CD4-positive, alpha-beta T cell treated with Interleukin-17A for 4 hours (primary cell): ENCODE measurements at places on chromosomes 1 and 21.

- DNase-seq: no peak
Measured at GRCh38 chr1:42424201-42424600, 31.6 kb downstream of the ZMYND12 start.

DNA sequence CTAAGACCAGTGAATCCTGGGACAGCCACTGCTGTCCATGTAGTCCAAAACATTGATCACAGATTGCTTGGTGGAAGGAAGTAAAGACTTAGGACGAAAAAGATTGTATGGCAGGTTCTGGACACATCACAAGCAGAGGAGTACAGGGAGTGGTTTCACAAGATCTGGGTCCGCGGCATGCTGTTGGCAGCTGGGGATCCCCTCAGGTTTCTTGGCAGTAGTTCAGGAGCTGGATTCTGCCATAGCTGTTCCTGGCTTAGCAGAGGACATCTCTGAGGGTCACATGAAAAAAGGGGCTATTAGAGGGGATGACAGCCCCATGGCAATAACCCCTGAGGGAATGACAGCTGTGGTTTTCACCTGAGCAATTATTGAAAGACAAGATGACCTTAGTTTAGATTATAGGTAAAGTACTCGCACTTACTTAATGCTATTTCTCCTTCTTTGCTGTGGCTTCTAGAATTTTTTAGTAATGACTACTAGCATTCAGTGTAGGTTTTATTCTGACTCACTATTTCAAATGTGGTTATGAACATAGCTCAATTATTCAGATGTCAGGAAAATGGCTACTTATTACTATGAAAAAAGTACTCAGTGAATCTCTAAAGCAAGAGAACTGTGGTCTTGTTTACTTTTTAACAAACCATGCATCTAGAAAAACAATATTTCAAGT is 8.2 kb downstream of the KRTAP27-1 start:
- DNase-seq: no peak

- no peak for DNase-seq
Measured at GRCh38 chr1:75980972-75981897, 49.0 kb upstream of the ASB17 start.

- DNase-seq: peak; percentile 76
Measured at GRCh38 chr1:11749203-11749689, 12.7 kb upstream of the C1orf167 start.

- DNase-seq: no peak
Measured at GRCh38 chr1:55244476-55245099, 29.4 kb upstream of the USP24 start.

DNA sequence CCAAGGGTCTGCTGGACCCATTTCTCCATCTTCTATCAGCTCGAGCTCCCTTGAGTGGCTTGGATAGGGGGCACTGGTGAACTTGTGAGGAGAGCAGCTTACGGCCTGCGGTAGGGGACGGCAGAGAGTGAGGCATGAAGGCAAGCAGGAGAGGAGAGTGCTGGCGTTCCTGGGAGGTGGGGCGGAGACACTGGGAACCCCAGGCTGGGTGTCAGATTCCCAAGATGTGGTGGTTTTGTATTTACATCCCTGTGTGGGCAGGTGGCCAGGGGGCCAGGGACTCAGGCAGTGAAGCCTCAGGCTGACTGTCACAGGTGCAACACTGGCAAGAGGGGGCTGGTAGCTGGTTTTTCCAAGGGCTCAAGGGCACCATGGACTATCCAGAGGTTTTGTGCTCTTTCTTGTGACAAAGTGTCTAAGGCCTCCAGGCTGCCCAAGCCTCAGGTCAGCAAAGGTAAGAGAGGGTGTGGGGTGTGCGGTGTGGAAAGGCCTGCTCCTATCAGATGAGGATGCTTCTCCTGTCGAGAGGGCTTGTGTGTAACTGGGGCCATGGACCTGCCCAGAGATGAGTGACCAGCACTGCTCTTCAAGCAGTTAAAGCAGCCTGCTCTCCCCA is 45.1 kb upstream of the ROR1 start:
- no peak for DNase-seq

- no peak for DNase-seq
Measured at GRCh38 chr21:15252431-15252830, 187.6 kb upstream of the NRIP1 start.

DNA sequence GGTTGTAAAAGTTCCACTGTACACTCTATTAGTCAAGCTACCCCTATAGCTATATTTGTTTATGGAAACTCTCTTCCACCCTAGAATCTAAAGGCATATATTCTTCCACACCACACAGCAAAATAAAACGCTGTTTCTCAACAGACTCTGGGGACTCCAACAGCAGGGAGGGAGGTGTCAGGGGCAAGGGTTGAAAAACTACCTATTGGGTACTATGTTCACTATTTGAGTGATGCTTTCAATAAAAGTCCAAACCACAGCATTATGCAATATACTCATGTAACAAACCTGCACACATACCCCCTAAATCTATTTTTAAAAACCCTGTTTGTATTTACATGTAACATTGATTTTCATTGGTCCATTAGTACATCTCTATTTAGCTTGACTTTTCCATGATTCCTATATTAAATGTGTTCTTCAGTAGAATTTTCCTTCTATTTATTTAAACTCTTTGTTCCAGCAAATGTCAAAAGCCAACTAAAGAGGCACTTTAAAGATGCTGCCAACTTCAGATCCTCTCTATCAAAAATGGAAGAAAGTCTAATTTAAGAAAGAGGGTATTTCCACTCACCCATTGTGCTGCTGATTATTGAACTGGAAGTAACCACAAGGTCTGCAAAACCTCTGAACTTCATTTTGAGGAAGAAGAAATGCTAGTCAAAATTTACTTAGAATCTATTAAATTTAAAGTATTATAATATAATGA is 26.2 kb downstream of the RGS7 start:
- no peak for DNase-seq

GRCh38 chr1:40701684-40702083 is 10.2 kb downstream of the NFYC start:
- no peak for DNase-seq

GRCh38 chr1:55007625-55008024 is 8.9 kb downstream of the BSND start:
- DNase-seq: no peak

DNA sequence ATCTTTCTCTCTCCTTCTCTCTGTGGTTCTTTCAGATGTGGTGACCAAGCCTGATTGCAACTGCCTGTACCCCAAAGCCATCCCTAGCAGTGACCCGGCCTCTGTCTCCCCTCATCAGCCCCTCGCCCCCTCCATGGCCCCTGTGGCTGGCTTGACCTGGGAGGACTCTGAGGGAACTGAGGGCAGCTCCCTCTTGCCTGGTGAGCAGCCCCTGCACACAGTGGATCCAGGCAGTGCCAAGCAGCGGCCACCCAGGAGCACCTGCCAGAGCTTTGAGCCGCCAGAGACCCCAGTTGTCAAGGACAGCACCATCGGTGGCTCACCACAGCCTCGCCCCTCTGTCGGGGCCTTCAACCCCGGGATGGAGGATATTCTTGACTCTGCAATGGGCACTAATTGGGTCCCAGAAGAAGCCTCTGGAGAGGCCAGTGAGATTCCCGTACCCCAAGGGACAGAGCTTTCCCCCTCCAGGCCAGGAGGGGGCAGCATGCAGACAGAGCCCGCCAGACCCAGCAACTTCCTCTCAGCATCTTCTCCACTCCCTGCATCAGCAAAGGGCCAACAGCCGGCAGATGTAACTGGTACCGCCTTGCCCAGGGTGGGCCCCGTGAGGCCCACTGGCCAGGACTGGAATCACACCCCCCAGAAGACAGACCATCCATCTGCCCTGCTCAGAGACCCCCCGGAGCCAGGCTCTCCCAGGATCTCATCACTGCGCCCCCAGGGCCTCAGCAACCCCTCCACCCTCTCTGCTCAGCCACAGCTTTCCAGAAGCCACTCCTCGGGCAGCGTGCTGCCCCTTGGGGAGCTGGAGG is 12.7 kb downstream of the CSF1 start:
- DNase-seq: peak; percentile 19

GRCh38 chr1:232335261-232335660 is 294.7 kb downstream of the SIPA1L2 start:
- DNase-seq: peak; percentile 13

GRCh38 chr1:153616144-153616916 is at the start of gene S100A14:
S100A14 (minus strand) TSS chr1:153616325; CDS start chr1:153615858, 467 bp downstream.
- no peak for DNase-seq

- DNase-seq: no peak
Measured at GRCh38 chr1:3678361-3679097, 26.2 kb downstream of the TP73 start.

DNA sequence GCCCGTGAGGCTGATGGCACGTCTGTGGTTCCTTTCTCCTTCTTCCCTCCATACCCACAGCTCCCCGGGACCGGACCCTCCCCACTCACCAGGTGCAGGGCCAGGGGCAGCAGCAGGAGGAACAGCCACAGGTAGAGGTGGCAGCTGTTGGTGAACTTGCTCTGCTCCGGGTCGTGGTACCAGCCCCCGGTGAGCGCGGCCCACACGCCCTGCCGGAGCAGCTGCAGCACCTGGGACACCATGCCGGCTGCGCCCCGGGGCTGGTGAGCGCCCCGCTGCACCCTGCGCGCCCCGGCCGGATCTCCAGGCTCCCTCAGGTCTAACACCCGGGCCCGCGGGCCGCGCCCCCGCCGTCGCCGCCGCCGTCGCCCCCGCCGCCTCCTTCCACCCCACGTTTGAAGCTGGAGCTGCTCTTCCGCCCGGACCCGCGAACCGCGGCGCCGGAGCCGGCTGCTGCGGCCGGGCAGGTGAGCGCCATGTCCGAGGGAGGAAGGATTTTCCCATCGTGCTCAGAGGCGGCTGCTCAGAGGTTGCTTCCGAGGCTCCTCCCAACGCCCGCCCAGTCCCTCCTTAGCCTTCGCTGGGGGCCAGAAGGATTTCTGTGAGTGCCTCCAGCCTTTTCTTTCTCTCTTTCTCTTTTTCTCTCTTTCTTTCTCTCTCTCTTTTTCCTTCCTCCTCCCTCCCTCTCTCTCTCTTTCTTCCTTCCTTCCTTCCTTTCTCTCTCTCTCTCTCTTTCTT is at the start of gene PCNX2:
Gene PCNX2, minus strand, starts transcription at position 489 of the 738 bp plus-strand sequence. Its CDS starts 247 bp downstream, at position 242.
- peak; percentile 79 for DNase-seq

GRCh38 chr21:27740084-27740483 is 773.2 kb upstream of the ADAMTS5 start:
- DNase-seq: no peak

DNA sequence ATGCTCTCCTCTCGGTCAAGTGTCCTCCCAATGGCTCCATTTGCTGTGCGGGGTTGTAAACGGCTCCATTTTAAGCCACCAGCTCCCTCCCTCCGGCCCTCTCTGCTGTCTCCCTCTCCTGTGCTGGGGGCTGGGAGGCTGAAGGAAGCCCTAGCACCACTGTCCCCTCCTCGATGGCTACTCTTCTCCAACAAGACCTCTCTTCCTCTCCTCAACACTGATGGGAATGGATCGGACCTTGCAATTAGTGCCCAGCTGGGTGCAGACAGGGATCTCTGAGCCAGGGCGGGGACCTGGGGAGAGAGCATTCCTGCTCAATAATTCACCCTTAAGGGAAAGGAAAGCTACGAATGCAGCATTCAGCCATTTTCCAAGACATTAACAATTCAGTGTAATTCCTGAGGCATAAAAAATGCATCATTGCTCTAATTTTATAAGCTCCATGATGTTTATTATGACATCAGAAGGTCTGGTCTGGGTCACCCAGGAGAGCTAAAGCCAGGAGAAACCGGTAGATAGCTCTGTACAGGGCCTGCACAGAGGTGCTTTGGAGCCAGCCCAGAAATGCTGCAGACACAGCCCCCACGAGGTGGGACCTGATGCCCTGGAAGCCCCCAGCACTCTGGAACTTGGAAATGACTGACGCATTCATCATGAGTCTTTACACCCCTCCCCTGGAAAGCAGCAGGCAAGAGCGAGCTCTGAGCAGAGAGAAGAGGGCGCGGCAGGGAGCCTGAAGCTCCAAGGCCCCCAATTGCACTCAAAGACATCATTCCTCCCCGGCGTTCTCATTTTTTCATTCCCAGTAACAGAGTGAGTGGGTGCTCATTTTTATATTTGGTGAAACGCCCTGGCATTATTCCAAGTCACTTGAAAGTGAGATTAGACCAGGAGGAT is 76.2 kb upstream of the VAMP3 start:
- no peak for DNase-seq

GRCh38 chr1:180952657-180953013 is 39.9 kb downstream of the KIAA1614 start:
- DNase-seq: no peak

- DNase-seq: no peak
Measured at GRCh38 chr1:17669866-17670451, 85.2 kb upstream of the ACTL8 start.

GRCh38 chr1:42816585-42817439 is at the start of the genes ERMAP and SVBP:
ERMAP (plus strand) TSS chr1:42817122; CDS start chr1:42830449, 13,327 bp downstream.
SVBP (minus strand) TSS chr1:42817397; CDS start chr1:42816544, 853 bp downstream.
- DNase-seq: peak; percentile 98

DNA sequence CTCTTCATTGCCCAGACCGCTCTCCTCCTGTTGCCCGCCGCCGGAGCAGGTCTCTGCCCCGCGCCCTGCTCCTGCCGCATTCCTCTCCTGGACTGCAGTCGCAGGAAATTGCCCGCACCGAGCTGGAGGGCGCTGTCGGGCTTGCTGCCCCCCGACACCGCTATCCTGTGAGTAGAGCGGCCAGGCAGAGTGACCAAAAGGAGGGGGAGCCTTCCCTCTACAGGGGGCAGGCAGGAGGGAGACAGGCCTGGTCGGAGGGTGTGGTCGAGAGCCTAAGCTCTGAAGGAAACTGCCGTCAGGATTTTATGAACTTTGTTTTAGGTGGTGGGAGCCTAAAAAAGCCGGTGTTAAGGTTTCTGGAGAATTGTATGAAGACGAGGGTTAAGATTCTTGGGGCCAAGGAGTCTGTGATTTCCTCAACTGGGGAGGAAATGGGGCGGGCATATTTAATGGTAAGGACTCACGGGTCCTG is 517 bp downstream of the LRIG2 start:
- no peak for DNase-seq

- peak; percentile 34 for DNase-seq
Measured at GRCh38 chr1:24745711-24746413, 615 bp downstream of the CLIC4 start.

- no peak for DNase-seq
Measured at GRCh38 chr1:154318386-154318785, 2.5 kb upstream of the AQP10 start.

DNA sequence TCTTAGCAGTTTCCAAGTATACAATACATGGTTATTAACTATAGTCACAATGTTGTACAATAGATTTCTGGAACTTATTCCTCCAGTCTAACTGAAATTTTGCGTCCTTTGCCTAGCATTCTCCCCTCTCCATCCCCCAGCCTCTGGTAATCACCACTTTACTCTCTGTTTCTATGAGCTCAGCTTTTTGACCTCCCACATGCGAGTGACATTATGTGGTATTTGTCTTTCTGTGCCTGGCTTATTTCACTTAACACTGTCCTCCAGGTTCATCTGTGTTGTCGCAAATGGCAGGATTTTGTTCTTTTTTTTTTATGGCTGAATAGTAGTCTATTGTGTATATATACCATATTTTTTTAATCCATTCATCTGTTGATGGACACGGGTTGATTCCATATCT is 43.9 kb upstream of the CD101 start:
- DNase-seq: no peak

GRCh38 chr1:4655674-4656532 is 1.5 kb downstream of the AJAP1 start:
- DNase-seq: no peak
